ENCODE measurements at places on chromosomes 13 and 19. TPM values are rescaled to one million over a fixed set of nuclear protein-coding genes. Genes with fewer than 3 reads are reported as not detected.

The TMEM205 gene
- total RNA-seq = 48.4 TPM

GRCh38 chr19:41428481-41428859 is 1.3 kb upstream of the B3GNT8 start:
- H3K4me3 ChIP-seq = no peak overlapping the region
- H3K27ac ChIP-seq = peak overlapping the region; percentile 83
- H3K36me3 ChIP-seq = no peaks in the 10 kb centered on the region

The WDR62 gene
- 0.12 TPM for total RNA-seq

- DNase-seq = no peak
- H3K4me1 ChIP-seq = no peaks in the 10 kb centered on the region
- no peaks in the 10 kb centered on the region for H3K36me3 ChIP-seq
- H3K4me3 ChIP-seq = no peak overlapping the region
- no peaks in the 10 kb centered on the region for H3K27me3 ChIP-seq
- no peak overlapping the region for H3K27ac ChIP-seq
These were observed 70.7 kb upstream of the TSHZ3 start for GRCh38 chr19:31419871-31420445.

The OR7D2 gene
- not detected for total RNA-seq

GRCh38 chr19:42423462-42424344 is 3.5 kb downstream of the LIPE start:
- H3K4me3 ChIP-seq = peak overlapping the region; percentile 43
- no peaks in the 10 kb centered on the region for H3K4me1 ChIP-seq
- DNase-seq = peak; percentile 78
- no peaks in the 10 kb centered on the region for H3K27me3 ChIP-seq

The LILRB4 gene
- 11.1 TPM for total RNA-seq

The CRLF1 gene
- 5.4 TPM for total RNA-seq

The ZSCAN4 gene
- total RNA-seq = not detected

The GIPR gene
- total RNA-seq = 8.5 TPM

- H3K4me1 ChIP-seq = no peaks in the 10 kb centered on the region
- no peak for DNase-seq
- H3K4me3 ChIP-seq = no peak overlapping the region
- H3K27me3 ChIP-seq = no peaks in the 10 kb centered on the region
These were observed 117.5 kb downstream of the CCNA1 start for GRCh38 chr13:36549755-36550154.

The UGGT2 gene
- 17.6 TPM for total RNA-seq

- H3K27ac ChIP-seq = no peak overlapping the region
- no peaks in the 10 kb centered on the region for H3K4me1 ChIP-seq
- DNase-seq = no peak
- no peaks in the 10 kb centered on the region for H3K27me3 ChIP-seq
- H3K4me3 ChIP-seq = no peak overlapping the region
These were observed 167.4 kb downstream of the NALCN start for GRCh38 chr13:101248739-101249514.

Measured in pancreas (tissue), 10 donors.